ENCODE measurements at places on chromosomes 7 and 10.

DNA sequence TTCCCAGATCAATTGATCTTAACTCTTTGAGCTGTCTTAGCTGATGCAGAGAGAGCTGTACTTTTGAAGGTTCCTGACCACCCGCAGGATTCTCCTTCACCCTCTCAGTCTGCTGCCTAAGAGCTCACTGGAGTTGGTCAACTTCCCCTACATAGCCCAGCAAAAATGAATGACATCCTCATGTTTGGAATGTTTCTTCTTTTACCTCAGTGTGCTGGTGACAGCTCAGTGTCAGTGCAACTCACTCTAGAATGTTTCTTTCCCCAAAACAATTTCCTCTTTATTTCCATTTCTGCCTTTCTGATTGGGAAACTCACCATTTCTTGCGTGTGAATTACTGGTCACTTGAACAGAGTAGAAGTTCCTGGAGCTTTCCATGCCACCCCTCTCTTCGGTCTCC lies 48.7 kb downstream of the LSMEM1 start:
- no peak for DNase-seq

DNA sequence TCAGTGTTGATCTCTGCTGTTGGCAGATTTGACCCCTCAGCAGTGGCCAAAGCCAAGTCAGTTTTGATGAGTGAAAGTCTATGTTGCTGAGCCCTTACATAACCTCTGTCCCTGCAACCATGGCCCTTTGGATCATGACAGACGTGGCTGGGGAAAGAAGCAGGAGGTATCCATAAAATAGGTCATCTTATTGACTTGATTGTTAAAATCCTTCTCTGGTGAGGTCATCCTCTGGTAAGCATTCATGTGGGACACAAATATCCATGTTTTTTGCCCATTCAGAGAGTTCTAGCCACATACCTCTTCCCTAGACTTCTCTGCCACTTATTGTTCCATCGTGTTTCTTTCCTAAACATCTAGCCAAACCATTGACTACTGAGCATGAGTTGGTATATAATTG lies 251.9 kb upstream of the PTER start:
- no peak for DNase-seq

- DNase-seq: no peak
Observed at GRCh38 chr10:125147971-125148439, 12.4 kb downstream of the CTBP2 start.

- no peak for DNase-seq
Observed at GRCh38 chr7:68376131-68376661, 1222.1 kb upstream of the AUTS2 start.

GRCh38 chr10:124928087-124928486 lies 13.8 kb upstream of the ZRANB1 start:
- no peak for DNase-seq

DNA sequence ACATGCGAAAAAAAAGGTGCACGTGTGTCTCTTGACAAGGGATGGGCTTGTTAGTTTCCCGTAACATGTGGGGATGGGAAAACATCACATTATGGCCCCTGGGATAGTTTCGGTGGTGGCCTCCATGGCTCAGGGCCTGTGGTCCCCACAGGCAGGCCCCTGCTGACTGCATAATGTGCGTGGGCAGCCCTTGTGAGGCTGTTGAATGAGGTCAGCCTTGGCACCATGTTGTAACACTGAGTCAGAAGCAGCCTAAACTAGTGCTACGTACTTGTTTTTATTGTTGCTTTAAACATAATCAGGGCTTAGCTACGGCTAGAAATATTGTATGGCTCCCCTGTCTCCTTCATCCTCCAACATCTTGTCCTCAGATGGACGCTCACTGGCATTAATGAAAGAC lies 80.6 kb downstream of the BEND7 start:
- no peak for DNase-seq

- no peak for DNase-seq
Observed at GRCh38 chr7:29435167-29435566, 128.5 kb upstream of the PRR15 start.

- no peak for DNase-seq
Observed at GRCh38 chr10:15035385-15036301, 8.1 kb upstream of the OLAH start.

DNA sequence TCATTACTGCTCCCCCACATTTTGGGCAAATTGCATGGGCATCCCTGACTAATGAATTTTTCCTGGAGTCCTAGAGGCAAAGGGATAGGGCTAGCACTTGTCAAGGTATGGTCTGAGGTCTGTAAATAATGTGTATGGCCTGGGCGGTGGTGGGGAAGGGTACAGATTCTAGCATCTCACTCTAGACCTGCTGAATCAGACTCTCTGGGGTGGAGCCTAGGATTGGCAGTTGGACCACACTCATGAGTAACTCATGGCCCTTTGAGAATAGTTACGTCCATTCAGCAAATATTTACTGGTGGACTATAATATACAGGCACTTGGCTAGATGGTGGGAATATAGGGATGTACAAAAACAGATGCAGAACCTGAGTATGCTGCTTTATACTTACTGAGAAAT lies 118.0 kb downstream of the CELF2 start:
- no peak for DNase-seq

GRCh38 chr10:89097226-89097625 lies 106.6 kb downstream of the FAS start:
- no peak for DNase-seq

DNA sequence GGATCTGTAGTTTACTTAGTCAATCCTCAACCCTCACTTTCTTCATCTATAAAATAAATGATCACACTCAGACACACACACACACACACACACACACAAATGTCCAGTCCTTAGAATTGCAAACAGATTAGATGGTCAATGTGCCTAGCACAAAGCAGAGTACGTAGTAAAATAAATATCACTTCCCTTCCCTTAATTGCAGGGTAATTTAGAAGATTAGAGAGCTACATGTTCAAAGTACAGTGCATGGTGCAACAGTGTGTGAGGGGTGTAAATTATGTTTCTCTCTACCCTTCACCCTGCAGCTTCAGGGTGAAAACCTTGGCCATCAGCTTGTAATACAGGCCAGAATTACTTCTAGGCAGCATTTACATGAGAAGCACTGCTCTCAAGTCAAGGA lies 187.0 kb upstream of the GHITM start:
- no peak for DNase-seq

- no peak for DNase-seq
Observed at GRCh38 chr10:101512738-101513137, 75.3 kb downstream of the POLL start.

DNA sequence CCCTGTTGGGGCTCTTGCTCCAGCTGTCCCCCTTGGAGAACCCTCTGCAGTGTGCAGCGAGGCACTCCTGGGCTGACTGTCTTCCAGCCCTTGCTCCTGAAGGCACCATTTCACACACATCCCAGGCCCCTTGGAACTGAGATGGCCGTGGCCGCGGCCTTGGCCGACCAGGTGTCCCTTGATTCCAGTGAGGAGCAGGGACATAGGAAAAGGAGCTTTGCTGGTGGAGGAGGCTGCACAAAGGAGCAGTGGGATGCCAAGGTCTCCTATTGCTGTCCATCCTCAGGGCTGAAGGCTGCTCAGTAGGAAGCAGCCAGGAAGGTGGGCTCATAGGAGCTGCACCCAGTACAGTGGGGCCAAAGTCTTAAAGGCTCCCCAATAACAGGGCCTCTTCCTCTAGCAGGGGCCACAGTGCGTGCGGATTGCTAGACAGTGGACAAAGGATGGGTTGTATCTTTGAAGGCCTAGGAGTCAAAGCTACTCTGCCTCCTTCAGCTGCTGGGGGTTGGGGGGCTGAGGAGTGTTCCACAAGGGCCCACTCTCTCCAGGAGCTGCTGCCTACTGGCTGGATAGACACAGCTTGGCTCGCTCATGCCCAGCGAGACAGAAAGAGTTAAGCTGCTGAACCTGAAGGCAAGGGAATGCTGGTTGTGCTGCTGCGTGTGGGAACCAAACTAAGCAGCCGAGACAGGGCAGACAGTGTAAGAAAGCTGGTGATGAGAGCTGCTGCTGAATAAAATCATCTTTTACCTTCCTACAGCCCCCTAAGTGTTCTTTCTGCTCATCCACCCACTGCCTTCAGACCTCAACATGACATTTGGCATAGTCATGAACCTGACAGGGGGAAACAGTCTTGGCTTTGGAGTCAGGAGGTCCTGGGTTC lies 891.9 kb upstream of the ZNF722 start:
- DNase-seq: no peak

DNA sequence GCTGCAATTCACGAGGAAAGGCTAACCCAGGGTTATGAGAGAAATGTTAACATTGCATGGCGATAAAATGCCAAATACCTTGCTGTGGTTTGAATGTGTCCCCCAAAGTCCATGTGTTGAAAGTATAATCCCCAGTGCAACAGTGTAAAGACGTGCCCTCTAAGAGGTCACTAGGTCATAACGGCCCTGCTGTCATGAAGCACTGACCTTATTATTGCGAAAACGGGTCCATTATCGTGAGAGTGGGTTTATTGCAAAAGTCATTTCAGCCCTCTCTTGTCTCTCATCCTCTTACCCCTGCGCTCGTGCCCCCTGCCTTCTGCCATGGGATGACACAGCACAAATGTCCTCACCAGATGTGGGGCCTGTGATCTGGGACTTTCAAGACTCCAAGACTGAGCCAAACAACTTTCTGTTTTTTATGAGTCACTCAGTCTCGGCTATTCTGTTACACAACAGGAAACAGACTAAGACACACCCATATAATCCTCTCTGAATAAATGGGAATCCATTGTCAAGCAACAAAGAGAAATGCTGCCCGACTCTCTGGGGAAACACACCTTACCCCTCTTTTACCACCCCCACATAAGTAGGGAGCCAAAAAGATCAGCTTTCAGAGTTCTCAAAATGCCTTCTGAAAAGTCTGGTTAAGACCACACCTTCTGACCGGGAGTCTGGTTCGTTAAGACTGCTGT lies 73.1 kb upstream of the UCN3 start:
- no peak for DNase-seq

- no peak for DNase-seq
Observed at GRCh38 chr7:155947051-155947450, 134.8 kb upstream of the SHH start.

- DNase-seq: no peak
Observed at GRCh38 chr7:154183482-154183881, 131.3 kb downstream of the DPP6 start.

- no peak for DNase-seq
Observed at GRCh38 chr7:149715476-149715875, 57.9 kb downstream of the ZNF467 start.

GRCh38 chr10:96513305-96513697 lies 425 bp downstream of the TLL2 start:
- no peak for DNase-seq

GRCh38 chr10:36425131-36425797 lies 700.1 kb upstream of the ANKRD30A start:
- DNase-seq: no peak
